ENCODE measurements at places on chromosomes 2 and 18.

DNA sequence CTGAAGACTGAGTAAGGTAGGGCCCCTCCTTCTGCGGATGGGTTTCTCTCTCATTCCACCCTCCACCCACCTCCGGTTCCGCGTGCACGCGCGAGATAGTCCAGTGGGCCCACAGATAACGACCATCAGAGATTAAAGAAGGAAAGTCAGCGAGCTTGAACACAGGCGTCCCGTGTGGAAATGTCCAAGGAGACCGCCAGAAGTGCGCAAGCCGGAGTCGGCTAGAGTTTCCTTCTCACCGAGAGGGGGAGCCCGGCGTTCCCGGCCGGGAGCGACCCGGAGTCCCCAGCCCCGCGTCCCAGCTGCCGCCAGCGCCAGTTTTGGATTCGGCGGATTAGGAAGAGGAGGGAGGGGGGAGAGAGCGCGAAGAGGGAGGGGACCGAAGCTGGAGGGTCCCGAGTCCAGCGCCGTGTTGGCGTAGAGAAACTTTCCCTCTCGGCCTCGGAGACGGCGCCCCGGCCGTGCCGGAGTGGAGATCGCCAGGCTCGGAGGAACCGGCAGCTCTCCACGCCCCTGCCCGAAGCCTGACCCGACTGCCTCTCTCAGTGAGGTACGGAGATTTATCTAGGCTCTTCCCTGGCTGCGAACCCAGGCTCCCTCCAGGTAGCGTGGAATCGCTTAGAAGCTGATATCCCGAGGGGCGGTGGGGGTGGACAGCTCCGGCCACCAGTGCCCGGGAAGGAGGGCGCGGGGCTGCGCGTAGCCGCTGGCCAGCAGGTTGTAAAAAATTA is at the start of gene GULP1:
TSS of gene GULP1 (plus strand) at position 258 of the 731 bp plus-strand sequence. CDS start 185,829 bp downstream, outside the sequence.
- peak; percentile 86 for DNase-seq

DNA sequence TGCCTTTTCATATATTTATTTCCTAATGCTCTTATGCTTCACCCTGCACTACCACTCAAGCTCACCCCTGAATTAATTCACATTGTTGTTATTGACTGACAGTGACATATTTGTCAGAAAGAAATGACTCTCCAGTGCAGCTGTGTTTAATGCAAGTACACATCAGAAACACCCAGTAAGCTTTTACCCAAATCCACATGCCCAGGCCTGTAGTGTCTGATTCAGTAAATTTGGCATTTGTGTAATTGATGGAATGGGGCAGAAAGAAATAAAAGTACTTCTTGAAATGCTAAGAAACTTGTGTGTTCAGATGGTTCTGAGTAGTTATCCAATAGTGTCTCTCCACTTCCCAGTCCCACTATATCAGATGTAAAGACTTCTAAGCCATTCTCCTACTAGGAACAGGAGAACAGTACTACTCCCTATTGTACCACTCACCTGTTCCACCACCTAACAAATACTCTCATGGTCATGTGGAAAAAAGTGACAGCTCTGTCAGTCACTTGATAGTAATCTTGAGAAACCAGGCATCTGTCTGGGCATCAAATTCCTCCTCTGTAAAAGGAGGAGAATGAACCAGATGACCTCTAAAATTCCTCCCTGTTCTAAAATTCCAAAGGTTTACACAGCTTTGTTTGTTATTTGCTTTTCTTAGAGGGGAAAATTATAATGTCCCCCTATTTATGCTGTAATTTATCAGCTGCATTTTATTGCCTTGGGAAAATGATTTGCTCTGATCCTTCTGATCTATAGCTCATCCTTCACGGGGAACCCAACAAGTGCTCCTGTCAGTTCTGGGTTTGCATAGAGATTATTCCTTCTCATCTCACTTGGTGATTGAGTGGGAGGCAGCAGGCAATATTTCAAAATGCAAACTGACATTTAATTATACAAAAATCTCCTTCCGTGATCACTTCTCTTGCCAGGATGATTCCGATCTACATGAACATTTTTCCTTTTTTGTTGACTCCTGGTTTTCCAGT is 70.9 kb downstream of the ZNF385B start:
- no peak for DNase-seq

GRCh38 chr18:78154444-78154843 is 825.2 kb upstream of the SALL3 start:
- no peak for DNase-seq

DNA sequence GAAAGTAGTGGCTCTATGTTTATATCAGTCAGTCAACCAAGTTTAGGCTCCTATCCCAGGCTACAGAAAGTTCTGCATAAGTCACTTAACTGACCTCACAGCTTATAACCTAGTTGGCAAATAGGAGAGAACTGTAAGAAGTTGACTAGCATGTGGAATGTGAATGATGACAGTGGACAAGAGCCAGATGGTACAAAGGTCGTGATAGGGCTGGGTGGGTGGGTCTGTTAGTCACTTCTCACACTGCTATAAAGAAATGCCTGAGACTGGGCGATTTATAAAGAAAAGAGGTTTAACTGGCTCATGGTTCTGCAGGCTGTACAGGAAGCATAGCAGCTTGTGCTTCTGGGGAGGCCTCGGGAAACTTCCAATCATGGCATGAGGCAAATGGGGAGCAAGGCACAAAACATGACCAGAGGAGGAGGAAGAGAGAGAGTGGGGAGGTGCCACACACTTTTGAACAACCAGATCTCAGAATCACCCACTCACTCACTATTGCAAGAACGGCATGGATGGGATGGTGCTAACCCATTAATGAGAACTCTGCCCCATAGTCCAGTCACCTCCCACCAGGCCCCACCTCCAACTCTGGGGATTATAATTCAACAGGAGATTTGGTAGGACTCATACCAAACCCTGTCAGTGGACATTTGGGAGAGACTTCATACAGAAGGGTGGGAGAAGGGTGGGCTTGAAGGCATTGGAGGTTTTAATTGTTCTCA is 68.8 kb downstream of the LTBP1 start:
- peak; percentile 90 for DNase-seq

GRCh38 chr2:155583674-155584195 is 748.8 kb downstream of the NR4A2 start:
- no peak for DNase-seq

GRCh38 chr2:70069049-70069448 is 18.2 kb upstream of the PCBP1 start:
- DNase-seq, result no peak

DNA sequence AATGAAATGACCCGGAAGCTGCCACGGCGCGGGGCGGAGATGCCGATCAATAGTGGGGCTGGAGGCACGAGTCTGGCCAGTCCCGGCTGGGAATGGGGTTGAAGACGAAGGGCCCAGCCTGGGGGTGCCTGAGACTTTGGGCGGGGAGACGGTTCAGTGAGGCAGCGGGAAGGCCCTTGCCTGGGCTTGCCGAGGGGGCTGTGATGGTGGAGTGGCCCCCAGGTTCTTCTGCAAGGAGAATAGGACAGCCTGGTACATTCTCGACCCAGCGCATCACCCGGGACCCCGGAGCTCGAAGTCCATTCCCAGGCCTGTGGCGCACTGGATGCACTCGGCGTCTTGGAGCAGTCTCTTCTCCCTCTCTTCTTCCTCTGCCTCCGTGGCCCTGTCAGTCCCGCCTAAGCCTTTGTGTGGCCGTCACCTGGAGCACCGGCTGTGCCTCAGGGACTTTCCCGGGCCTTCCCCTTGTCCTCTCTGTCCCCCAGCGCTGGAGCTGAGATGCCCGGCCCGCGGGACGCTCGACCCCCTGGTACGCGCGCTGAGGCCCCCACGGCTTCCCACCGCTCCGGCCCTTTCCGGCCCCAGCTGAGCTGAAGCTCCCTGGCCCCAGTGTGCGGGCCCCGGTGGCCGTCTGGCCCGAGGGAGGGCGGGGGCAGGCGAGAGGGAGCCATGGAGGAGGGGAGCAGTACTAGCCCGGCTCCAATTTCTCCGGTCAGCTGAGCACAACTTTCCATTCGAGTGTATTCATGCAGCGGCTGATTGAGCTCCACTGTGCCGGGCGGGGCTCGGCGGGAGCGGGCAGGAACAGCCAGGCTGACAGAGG is 8.0 kb downstream of the SIX3 start:
- peak; percentile 33 for DNase-seq

- DNase-seq, result no peak
Observed at GRCh38 chr2:235005603-235006259, 53.9 kb downstream of the SH3BP4 start.

- no peak for DNase-seq
Observed at GRCh38 chr2:19971691-19972090, 18.2 kb downstream of the WDR35 start.

DNA sequence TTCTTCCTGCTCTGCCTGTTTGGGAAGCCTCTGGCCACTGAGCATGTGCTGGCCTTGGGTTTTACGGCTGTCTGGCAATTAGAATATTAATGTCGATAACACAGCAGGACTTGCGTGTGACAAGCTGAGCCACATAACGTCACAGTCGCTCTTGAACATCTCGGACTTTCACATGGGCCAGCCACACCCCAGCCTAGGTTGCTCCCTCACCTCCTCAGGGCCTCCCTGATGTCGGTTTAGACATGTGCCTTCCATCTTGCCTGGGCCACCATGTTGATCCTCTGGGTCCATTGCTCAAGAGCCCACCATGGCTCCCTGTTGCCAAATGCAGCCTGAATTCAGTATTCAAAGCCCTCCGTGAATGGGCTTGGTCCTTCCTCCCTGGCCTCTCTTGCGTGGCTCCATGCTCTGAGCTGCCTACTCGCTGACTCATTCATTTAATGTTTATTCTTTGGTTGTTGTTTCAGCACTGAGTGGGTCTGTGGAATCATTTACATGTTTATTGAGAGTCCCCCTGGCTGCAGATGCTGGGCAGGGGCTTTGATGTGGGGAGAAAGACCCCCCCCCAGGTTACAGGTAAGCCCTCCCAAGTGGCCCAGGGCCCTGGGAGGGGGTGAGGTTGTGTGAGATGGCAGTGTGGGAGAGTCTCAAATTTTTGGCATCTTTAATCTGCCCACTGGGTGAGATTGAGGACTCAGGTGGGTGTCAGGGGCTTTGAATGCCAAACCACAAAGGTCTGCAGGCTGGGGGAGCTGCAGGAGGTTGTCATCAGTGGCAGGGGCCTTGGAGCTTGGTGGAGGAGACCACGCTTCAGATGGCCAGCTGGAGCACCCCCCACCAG is 62.0 kb downstream of the ODC1 start:
- DNase-seq, result peak; percentile 71

GRCh38 chr2:165208094-165208493 is 4.2 kb upstream of the SCN3A start:
- no peak for DNase-seq

GRCh38 chr2:221596192-221596591 is 24.1 kb upstream of the EPHA4 start:
- peak; percentile 65 for DNase-seq

- DNase-seq, result no peak
Observed at GRCh38 chr18:2971741-2972552, 41.0 kb downstream of the LPIN2 start.

Data from HCEC 1CT (cell line).